ENCODE measurements at places on chromosomes 3 and 15.

DNA sequence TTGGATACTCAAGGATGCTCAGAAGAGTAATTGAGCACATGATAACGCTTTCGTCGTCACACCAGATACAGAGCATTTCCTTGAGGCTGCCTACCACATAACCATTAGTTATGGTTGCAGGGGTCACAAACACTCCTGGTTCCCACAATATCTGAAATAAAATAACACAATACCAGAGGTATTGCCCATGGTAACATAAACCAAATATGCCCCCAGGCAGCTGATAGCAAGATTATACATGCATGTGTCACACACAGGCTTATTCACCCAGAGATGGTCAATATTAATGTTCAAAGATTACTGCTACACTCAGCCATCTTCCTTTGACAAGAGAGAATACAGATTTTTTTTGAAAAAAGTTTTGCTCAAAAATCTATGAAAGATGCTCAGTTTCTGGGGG, 7.3 kb downstream of the RPL39L start:
- no peak for DNase-seq

DNA sequence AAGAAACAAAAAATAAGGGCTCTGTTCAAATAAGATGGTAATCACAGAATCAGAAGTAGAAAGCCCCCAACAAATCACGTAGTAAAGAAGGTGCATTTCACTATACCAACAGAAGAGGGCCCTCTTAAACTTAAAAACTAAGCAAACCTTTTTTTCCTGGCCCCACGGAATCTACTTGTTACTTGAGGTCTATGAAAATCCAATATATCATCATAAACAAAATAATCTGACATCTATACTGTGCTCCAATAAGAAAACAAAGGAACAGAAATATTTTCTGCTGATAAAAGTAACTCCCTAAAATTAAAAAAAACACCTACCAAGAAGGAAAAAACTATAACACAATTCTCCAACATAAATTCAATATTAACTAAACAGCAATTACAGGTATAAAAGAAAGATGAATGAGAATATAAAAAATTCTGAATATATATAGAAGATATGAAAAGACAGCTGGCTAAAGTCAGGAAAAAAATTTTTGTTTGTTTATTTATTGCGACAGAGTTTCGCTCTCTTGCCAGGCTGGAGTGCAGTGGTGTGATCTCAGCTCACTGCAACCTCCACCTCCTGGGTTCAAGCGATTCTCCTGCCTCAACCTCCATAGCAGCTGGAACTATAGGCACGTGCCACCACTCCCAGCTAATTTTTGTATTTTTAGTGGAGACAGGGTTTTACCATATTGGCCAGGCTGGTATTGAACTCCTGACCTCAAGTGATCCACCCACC, 81.8 kb downstream of the CLASP2 start:
- no peak for DNase-seq

DNA sequence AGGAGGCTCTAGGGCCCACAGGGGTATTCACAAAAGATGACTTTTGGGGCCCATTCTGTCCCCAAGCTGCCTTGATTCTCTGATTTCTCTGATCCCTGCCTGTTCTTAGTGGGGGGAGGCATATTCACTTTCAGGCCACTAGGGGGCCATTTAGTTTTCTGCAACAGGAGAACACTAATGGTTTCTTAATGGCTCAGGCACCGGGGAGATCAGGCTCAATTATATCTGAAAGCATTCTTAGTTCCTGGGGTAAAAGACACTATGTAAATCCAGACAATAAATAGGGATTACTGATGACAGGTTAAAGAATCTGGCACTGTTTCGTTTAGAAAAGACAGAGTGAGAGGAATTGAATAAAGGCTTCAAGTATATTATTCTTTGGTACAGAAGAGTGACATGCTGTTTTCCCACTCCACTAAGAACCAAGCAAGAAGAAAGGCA, 2.5 kb upstream of the INAFM2 start:
- DNase-seq: no peak

DNA sequence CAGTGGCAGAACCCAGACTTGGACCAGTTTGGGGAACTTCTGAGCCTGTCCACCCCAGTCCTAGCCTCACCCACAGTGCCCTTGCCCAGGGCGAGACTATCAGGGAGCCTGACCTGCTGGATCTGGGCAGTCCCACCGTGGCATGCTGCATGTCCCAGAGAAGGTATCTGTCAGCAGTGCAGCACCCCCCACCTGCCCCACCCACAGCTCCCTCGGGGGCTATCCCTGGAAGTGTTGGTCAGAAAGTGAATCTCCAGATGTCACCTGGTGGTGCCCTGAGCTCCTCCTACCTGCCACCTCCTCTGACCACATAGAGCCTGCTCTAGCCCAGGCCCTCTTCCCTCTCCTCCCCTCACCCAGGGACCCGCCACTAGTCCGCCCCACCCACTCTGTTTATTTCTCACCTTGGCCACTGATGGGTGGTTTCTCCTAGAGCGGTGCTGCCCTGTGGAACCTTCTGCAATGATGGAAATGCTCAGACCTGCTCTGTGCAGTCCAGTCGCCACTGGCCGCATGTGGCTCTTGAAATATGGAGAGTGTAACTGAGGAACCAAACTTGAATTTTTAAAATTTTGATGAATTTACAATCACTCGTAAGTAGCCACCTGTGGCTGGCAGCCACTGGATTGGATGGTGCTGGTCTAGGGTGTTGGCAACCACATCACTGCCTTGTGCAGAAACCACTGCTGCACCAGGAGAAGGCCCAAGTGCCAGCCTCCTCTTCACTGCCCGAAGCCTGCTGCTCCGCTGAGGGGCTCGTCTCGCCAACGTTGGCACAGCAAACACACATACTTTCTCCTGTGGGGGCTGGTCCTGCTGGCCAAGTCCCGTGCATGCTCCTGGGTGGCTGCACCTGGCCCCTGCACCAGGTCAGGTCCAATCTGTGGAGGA, 13.1 kb downstream of the HDAC11 start:
- no peak for DNase-seq

- DNase-seq: no peak
Observed at GRCh38 chr15:58070801-58071418, 5.4 kb upstream of the ALDH1A2 start.

GRCh38 chr15:29698030-29698701, 124.1 kb downstream of the TJP1 start:
- no peak for DNase-seq

- no peak for DNase-seq
Observed at GRCh38 chr3:48428572-48429316, 1.1 kb downstream of the PLXNB1 start.

DNA sequence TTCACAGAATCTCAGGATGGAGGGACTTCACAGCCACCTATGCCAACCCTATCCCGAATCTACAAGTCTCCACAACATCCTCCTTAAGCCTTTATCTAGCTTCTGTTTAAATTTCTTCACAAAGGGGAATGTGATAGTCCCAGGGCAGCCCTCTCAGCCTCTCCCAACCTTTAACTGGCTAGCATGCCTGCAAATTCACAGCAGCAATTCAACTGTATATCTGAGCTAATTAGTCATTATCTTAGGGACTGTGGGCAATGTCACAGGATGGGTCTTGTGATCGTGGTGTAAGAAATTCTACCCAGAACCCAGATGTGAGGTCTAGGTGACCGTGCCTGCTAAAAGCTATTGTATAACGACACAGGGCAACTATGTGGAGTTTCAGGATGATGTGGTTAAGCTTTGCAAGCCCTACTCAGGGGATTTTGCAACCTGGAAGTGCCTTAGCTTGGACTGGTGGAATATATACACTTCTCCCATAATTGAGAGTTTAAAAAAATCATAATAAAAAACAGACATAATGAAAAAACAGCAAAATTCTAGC, 65.5 kb upstream of the FBN1 start:
- DNase-seq: no peak

DNA sequence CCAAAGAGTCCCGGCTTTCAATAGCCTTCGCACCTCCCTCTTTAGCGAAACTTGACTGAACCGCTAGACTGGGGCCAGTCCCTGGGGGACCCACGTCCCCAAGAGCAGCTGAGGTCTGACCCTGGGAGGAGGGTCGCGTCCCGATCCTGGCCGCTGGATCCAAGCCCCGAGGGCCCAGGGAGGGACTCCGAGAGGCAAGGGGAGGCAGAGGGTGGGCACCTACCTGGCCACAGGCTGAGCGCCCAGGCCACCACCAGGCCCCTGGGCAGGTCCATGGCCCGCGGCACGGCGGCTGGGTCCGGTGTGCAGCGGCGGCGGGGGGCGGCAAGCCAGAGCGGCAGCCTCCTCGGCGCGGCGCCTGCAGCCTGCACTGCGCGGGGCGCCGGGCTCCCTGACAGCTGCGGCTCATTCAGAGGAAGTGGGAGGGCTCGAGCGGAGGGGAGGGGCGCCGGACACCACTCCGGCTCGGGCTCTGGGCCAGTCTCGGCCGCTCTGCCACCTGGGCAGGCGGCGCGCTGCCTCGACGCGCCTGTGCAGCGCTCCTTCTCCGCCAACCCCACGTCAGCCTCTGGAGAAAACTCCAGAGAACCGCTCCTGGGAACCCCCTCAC, at the start of gene ITGA11:
Gene ITGA11, minus strand, starts transcription at position 372 of the 610 bp plus-strand sequence. Its CDS starts 97 bp downstream, at position 275.
- no peak for DNase-seq

GRCh38 chr15:35929740-35930444, 383.9 kb upstream of the DPH6 start:
- no peak for DNase-seq

GRCh38 chr15:87268675-87269074, 987.9 kb downstream of the NTRK3 start:
- no peak for DNase-seq

DNA sequence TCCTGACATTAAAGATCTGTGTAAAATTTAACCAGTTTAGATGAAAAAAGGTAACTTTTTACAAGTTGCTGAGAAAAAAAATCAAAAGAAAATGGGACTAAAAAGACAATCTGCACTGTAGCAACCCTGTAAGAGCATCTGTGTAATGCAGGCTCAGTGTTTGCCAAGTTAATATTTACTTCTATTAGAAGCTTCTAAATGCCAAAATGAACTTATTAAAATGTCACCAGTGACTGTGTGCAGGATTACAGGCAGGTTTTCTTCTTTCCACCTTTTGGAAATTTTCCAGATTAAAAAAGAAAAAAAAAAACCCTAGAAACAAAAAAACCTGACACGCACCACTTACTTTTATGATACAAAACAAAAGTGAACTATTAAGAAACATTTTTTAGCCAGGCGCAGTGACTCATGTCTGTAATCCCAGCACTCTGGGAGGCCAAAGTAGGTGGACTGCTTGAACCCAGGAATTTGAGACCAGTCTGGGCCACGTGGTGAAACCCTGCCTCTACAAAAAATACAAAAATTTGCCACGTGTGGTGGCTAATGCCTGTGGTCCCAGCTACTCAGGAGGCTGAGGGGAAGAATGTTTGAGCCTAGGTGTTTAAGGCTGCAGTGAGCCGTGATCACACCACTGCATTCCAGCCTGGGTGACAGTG, 87.2 kb downstream of the TJP1 start:
- DNase-seq: no peak

All from cortex of kidney (tissue), 1 donor.